Stimulated activated CD8-positive, alpha-beta memory T cell treated with anti-CD3 and anti-CD28 coated beads, Interleukin-15, amount 100 ng/mL, for 24 hours (primary cell): ENCODE measurements at places on chromosomes 7 and 10.

DNA sequence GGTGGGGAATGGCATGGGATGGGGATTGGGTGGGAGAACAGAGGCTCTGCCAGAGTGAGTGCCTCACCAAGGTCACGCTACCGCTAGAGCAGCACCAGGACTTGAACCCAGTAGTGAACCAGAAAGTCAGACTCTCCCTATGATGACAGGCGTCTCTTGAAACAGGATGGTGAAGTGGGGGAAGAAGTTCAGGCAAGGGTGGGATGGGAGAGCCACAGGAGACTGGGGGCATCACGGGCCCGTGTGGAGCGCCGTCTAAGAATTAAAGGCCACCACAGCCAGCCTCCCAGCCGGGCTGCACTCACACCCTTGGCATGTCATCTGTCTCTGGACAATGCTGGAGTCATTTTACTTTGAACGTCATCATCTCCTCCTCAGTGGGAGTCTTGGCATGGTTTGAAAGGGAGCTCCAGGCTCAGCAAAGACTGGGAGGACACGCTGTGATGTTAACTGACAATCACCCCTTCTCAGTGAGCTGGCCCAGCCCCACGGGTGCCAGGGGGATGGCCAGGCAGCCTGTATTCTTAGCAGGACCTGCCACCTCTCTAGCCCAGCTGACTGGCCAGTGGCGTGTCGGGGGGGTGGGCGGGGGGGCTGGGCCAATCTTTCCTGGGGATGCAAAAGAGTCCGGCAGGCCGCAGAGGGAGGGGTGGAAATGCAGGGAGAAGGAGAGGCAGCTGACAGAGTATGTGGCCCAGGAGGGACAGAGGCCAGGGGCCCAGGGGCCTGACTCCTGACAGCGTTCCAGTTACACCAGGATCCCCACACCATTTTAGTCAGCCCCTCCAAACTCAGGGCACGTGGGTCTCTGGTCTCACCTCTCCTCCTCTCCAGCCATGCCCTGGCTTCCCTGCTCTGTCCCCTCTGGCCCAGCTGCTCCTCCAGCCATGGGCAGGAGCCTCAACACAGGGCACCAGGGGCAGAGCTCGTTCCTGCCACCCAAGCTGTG lies 96.2 kb downstream of the VOPP1 start:
- no peak for DNase-seq

DNA sequence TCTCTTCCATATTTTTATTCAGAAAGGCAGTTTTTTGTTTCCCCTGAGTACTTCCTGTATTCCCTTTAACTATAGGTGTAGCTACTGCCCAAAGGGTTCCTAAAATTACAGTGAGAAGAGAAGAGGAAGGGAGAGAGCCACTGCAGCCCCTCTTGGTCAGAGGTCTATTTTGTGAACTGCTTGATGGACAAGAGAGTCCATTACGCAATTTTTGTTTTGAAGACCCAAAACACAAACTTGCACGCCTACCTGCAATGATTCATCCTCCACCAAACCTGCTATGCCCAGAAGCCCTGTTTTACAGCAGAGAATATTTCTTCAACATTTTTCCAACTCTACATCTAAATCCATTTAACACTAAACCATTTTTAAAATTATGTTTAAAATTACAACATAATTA lies 75.1 kb downstream of the PDE1C start:
- no peak for DNase-seq

GRCh38 chr10:51846856-51847506 lies 147.6 kb upstream of the CSTF2T start:
- no peak for DNase-seq

DNA sequence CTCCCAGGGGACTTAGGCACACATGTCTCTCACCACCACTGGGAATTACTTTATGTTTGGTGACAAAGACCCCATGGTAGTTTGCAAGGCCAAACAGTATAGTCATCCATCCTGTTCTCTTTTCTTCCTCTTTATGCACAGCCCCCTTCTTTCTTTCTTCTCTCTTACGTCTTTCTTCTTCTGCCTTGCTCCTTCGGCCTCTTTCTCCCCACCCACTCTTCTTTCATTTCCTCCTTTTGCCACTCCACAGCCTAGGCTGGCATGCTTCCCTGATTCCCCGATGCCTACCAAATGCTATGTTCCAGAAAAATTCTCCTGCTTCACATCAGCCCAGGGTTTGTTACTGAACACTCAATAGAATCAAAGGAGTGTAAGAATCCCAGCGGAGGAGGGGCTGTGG lies 62.4 kb upstream of the MKLN1 start:
- DNase-seq: no peak

- no peak for DNase-seq
Measured at GRCh38 chr7:106050746-106051117, 61.4 kb downstream of the SYPL1 start.

GRCh38 chr10:32054094-32054493 lies 2.1 kb downstream of the KIF5B start:
- DNase-seq: no peak

DNA sequence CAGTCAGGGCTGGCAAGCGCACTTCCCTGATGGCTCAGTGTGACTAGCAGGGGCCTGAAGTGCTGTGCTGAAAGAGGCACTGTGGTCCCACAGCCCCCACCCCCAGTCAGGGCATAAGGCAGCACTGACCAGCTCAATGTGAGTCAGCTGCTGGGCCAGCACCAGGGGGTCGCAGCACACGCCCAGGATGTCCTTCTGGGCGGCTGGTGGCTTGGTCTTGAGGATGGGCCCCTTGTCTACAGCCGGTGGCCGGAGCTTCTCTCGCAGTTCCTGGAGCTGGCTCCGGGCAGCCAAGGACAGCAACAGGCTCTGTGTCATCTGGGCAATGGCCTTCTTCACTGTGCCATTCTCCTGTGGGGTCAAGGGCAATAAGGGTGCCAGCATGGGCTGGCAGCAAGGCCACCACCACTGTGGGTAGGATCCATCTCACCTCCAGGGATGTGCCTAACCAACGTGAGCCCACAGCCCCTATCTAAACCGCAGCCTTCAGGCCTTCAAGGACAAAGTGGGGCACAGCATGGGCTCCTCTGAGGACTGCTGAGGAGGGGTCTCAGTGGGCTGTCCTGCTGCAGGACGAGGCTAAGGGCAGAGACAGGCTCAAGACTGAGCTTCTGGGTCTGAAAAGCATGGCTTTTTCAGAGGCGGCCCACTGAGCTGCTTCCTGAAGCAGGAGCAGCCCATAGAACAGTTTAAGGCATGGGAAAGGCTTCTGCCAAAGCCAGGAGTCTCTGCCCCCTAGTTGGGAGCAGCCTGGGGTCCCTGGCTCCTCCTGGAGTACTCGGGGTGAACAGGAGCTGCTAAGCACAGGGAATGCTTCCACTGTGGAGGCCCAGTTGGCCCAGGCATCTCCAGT lies 62.5 kb downstream of the CSGALNACT2 start:
- no peak for DNase-seq

DNA sequence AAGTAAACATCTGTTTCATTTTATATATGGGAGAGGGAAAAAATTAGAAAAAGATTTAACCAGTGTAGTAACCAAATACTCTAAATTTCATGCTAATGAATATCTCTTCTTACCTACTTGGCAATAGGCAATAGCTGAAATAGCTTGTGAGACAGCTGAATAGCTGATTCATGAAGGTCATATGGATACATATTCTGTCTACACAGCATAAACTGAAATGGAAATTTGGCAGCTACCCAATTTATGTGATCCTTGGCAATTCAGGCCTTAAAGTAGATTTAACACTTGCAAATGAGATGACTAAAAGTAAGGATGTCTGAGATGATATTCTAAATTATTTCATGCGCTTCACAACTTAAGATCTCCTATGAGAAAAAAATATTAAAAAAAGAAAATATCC lies 261.2 kb upstream of the SEMA3A start:
- no peak for DNase-seq

DNA sequence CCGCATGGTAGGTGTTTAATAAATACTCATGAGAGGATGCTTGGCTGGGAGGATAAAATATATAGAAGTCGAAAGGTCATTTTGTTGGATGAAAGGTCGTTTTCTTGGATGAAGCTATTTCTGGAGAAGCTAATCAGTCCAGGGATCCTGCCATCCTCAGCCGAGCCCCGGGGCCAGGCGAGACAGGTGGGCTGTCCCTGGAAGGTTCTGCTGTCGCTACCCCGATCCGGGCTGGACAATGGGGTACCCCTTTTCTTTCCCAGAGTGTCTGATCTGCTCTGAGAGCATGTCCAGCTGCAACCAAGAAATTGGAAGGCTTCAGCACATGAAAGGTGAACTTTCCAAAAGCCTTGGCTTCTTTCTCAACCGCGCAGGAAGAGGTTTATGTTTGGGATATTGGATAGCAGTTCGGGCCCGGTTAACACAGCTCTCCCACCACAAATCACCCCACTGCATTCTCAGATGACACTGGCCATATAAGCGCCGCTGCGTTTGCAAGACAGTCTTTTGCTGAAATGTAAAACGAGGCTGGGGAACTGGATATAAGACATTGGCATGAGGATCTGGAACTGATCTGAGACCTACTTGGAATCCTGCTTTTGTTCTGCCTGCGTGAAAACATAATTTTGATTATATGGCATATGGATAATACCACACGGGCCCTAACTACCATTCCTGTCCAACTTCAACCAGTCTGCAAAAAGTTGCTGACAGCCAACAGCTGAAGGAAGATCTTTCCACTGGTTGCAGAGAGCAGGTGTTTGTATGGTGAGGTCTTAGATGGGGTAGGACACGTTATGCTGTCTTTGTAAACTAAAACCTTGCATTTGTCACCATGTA lies 31.2 kb upstream of the MSRB2 start:
- no peak for DNase-seq

DNA sequence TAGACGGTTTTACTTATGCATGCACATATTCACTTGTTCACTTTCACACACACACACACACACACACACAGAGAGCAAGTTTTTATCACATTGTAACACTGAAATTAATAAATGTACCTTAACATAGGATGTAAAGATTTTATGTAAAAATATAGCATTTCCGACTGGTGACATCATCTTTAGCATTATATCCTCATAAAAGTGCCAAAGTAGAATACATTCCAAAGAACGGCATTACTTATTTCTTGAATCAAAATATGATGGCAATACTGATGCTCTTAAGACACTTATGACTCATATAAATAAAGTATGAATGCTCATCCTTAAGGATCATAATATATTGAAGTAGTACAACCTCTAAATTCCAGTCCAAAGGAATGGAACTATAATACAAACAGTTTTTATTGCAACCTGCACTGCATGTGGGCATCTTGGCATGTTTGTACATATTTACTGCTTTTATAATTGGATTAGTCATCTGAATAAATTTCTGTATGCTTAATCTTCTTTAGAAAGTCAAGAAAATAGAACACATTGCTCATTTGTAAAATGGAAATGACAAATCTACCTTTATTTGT lies 290.0 kb upstream of the SEMA3A start:
- DNase-seq: no peak

DNA sequence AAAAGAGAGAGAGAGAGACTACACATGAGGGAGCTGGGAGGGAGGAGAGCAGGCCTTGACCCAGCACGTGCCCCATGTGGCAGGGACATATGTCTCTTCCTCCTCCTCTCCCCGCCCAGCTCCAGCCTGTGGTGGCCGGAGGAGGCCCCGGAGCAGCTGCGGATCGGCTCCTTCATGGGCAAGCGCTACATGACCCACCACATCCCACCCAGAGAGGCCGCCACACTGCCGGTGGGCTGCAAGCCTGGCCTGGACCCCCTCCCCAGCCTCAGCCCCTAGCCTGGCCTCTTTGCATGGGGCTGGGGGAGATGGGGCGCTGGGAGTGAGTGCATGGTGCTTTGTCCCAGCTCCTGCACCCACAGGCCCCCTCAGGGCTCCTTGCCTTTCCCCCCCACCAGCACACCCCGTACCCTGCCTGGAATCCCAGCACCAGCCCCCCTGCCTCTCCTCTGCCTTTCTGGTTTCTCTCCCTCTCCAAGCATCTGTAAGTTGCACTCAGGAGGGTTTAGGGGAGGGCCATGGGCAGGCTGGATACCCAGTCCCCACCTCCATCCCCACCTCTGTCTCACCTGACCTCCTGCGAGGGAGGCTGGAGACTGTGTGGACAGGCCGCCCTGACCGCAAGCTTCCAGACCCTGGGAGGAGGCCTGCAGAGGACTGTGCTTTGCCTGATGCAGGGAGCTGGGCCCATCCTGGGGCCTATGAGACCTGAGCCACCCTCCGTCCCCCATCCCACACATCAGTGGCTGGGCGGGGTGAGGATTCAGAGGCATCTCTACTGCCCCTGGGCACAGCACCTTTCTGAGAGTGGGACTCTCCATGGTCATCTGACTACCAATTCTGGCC lies 4.8 kb downstream of the UPK3B start:
- no peak for DNase-seq

GRCh38 chr10:113947184-113948041 lies 93.0 kb downstream of the NHLRC2 start:
- DNase-seq: no peak

DNA sequence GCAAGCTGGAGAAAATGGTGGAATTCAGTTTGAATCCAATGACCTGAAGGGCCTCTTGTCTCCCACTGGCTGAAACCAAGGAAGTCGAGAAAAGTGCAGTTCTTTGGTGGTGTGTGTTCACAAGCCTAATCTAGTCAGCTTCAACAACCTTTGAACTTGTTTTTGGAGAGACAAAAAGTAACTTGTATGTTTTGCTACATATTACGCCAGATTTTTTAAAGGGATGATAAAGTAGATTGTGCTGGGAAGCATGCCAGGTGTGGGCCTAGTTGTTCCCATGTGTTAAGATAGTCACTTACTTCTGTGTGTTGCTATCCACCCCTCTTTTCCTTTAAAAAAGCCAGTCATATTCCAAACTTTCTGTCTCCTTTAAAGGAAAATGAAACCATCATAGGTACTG lies 79.7 kb upstream of the FAM3C start:
- DNase-seq: no peak

DNA sequence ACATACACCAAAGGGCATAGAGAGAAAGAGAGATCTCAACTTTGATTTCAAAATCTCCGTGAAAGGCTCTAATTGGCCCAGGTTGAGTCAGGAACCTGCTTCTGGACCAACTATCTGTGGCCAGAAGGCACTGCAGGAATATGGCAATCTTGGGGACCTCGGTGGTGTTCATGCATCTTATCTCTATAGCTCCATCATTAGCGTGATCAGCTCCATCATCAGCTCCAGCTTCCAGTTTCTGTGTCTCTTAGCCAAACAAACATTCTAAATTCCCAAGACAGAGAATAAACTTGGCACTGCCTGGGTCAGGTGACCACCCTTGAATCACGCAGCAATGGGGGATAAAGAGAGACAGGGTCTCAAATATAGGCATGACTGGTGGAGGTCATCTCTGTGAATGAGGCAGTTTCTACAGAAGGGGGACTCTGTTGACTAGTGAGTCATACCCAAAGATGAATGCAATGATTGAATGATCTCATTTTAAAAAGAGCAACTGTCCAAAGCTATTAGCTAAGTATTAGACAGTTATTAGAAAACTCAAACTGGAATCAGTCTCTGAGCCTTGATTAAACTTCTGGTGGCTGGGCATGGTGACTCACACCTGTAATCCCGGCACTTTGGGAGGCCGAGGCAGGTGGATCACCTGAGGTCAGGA lies 5.4 kb upstream of the NRF1 start:
- no peak for DNase-seq
